ENCODE measurements at places on chromosomes 1 and 21.

DNA sequence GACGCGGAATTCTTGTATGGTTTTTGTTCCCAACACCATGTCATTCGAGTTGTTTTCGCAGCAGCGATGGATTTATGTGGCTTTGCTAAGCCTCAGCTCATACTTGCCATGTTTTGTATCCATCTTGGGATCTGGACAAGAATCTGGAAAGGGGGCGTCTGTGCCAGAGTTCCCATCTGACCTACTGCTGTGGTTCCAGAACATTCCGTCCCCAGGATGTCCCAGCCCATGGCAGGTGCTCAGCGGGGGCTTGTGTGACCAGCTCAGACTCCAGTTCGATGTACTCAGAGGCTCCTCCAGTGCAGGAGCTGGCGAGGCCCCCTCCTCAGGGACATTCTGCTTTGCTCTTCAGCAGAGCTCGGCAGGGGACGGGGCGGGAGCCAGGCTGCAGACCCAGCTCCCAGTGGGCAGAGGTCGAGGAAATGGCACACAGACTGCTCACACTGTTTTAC lies 24.0 kb upstream of the ADARB1 start:
- DNase-seq, result no peak

DNA sequence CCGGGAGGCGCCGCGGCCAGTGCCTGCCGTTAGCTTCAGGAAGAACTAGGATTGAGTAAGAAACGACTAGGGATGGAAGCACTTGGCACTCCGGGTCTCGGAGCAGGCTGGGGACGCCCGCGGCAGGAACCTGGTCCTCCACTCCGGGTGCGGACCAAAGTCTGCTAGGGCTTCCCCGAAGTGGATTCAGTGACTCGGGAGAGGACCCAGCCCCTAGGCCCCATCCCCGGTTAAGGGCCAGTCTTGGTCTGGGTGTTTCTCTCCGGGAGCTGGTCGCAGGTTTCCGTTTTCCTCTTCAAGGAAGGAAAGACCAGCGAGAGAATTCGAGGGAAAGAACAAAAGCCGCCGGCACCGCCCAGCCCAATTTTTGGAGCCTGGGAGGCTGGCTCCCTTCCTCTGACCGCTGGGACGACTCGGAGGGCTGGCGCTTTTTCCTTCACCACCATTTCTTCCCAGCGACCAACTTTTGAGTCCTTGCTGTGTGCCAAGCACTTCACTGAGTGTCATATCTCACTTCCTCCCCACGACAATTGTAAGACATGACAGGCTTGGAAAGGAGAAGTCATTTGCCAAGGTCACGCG lies 16.8 kb upstream of the STMN1 start:
- DNase-seq, result no peak

DNA sequence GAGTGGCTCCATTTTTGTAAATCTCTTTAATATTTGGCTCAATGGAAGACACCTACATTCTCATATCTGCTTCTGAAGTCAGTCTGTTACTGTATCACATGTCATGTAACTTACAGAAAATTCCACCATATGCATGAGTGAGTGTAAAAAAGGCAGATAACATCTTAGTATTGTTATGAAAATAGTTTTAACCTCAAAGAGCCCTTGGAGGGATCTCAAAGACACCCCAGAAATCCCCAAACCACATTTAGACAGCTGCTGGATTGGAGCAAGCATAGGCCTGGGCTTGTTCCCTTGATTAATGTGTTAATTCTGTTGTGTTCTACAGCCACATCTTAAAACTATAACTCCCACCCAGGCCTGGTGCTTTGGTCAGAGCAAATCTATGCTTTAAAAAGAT lies 16.9 kb downstream of the MACO1 start:
- no peak for DNase-seq

- no peak for DNase-seq
These were observed 23.2 kb downstream of the KANK4 start for GRCh38 chr1:62295921-62296491.

DNA sequence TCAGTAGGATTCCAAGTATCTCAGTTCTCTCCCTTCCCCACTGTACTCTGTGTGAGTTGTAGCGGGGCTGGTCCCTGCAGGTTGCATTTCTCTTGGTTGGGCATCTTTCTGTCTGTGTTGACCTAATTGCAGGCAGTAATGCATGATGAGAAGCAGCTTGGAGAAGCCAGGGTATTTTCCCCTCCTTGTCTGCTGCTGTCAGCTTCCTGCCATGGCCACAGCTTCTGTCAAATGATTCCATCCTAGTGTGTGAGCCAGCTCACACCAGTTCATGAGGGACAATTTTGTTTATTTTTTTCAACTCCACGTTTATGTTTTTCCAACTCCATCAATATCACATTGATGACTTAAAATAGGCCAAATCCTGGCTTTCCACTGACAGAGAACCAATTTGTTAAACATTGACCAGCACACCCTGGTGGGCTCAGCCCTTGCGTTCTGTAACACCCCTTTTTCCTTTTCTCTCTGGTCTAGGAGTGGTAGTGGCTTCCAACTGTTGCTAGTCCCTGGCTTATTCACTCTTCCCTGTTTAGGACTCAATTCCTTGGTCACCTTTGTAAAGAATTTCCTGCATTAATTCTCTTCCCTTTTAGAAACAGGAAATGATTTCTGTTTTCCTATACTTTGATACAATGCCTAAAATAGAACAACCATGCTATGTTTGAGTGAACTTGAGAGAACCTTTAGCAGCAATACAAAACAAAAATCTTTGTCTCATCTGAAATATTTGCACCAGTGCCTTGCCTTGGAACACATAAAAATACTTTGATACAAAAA lies 44.9 kb upstream of the APOBEC4 start:
- DNase-seq, result no peak

DNA sequence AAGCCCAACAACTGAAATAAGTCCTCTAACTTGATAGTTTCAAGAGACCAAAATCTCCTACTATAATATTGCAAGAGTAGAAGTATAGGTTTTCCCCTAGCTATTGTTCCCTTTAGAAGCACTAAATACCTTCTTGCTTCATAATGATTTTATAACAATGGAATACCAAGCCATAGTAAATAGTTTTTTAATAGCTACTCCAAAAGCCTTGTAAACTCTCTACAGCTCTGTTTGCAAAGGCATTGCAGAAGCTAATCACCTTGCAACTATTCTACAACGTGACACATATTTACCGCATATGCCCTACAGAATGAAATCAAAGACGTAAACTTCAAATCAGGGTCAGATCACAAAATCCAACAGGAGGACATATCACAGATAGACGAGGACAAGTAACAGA lies 451.5 kb upstream of the ZRANB2 start:
- DNase-seq, result no peak

All from stimulated activated CD8-positive, alpha-beta memory T cell treated with anti-CD3 and anti-CD28 coated beads, Interleukin-12 subunit alpha, Interleukin-12 subunit beta, amount 100 ng/mL, for 4 hours (primary cell).